ENCODE measurements at places on chromosomes 1 and 21.
A peak's percentile ranks its signal among the peaks of the same experiment; 100 is the strongest.

DNA sequence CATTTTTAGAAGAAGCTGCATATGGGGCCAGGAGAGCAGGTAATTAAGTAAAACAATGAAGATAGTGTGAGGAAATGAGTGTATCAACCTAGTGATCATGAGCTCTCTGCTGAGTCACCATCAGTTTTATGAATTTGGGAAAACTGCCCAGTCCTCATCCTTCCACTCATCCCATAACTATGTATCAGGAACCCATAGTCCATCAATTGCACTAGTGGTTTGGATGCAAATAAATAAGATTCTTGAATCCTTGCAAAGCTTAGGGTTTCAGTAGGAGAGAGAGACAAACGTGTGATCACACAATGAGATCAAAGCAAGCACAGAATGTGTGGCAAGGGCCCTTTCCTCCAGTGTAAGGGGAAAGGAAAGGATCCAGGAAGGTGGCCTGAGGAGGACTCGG is 145.6 kb downstream of the ZZZ3 start:
- no peak for DNase-seq

- no peak for DNase-seq
Measured at GRCh38 chr1:19438516-19439195, 46.7 kb downstream of the CAPZB start.

- DNase-seq: no peak
Measured at GRCh38 chr1:206658264-206658980, 23.1 kb downstream of the DYRK3 start.

DNA sequence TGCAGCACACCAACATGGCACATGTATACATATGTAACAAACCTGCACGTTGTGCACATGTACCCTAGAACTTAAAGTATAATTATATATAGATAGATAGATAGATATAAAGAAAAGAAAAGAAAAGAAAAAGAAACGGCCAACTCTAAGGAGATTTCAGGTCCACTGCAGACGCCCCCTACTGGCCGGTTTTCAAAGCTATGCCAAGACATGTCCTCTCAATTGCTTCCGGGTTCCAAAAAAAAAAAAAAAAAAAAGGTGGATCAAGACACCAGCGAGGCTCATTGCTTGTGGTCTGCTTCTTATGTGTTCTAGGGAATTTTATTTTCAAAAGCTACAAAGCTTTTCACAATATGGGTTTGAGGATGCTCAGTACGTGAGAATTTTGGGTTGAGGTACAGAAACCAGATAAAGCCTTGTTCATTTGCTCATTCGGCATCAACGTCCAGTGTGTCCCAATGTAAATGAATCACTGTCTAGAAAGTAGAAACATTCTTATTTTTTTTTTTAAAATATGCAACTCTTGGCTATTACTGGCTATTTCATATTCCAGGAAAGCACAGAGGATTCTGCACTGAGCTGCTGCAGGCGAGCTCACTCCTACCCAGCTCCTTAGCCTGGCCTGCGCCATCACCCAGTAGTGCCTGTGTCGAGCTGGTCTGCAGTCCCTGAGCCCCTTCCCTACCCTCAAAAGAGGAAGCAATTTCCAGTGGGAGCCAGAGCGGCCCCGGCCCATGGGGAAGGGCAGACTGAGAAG is 643.0 kb downstream of the KIF26B start:
- no peak for DNase-seq

DNA sequence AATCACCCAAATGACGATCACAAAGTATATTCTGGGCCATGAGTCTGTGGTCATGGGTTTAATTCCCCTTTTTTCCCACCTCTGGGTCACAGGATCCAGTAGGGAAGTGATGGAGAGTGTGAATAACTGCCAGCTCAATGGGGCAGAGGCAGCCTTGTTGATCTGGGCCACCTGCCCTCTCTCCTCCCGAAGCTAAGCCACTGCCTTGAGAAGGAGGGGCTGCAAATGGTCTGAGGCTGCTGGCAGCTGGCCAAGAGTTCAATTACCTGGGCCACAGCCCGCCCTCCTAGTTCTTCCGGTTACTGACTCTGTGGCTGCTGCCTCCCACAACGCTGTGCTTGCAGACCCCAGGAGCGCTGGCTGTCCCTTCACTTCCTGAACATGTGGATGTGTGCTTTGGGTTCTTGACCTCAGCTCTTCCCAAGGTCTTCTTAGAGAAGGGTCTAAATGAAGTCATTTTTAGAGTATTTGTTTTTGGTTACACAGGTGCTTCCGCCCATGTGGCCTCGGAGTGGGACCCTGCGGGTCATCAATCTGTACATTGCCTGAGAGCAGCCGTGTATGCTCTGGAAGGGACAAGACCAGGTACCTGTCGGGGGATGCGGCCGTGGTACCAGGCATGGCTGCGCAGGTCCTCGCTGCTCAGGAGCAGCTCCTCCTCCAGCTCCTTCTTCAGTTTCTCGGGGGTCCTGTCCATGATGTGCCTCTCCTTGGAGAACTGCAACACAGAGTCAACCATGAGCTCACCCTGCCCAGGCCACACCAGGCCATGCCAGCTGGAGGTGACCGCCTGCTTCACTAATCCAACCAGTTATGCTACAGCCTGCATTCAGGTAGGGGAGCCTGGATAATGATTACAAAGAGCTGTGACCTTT is 89.7 kb downstream of the BCAR3 start:
- DNase-seq: no peak

GRCh38 chr1:209241487-209241886 is 342.0 kb upstream of the CAMK1G start:
- DNase-seq: no peak

DNA sequence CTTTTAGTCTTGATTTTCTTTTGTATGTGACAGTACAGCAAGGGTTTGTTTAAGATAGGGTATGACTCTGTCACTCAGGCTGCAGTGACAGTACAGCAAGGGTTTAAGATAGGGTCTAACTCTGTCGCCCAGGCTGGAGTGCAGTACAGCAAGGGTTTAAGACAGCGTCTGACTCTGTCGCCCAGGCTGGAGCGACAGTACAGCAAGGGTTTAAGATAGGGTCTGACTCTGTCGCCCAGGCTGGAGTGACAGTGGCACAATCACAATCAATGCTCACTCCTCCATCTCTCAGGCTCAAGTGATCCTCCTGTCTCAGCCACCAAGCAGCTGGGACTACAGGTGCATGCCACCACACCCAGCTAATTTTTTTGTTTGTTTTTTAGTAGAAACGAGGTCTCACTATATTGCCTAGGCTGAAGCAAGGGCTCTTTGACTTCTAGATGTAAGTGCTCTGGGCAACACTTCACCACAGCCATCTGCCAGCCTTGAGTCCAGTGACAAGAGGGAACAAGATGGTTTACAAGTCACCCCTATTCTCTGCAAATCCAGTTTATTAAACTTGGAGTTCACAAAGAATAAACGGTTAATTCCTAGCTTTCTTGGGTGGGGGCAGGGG is 965 bp upstream of the SH2D5 start:
- no peak for DNase-seq

DNA sequence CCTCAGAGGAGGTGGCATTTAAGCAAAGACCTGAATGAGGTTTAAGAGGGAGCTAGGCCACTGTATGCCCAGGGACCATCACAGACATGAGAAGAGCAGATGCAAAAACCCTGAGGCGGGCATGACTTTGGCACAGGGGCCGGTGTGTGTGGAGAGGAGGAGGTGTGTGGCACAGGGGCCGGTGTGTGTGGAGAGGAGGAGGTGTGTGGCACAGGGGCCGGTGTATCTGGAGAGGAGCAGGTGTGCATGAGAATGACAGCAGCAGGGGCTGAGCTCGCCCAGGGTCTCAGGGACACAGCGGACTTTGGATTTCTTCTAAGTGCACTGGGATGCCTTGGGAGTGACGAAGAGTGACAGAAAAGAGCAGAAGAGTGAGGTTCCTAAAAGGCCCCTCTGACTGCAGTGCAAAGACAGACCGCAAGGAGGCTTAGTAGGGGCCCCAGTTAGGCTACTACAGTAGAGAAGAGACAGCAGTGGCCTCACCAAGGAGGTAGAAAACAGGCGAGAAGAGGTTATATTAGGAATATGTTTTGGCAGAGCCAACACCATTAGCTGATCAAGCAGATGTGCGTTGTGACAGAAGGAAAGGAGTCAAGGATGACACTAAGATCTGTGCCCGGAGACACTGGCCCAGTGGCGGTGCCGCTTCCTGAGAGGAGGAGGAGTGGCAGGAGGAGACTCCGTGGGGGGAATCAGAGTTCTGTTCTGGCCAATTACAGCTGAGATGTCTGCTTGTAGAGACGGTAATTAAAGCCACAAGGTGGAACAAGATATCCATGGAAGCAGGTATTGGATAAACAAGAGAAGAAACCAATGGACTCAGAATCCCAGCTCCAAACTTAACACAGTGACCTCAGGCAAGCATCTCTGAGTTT is 18.4 kb downstream of the ZBTB17 start:
- DNase-seq: no peak

DNA sequence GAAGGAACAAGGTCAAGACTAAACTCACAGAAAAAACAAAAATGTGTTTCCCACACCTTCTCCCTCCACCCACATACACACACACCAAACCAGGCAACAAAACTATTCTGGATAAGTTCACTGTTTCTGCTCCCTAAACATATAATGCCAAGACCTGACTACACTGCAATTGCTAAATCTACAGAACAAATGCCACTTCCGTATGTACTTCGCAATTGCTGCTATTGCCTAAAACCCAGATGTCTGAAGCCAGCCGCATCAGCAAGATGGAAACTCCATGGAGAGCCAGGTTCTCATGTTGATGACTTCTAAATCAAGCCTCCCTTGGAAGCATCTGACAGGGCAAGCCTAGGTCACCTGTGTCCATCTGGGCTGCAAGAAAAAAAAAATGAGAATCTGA is 8.3 kb upstream of the AIM2 start:
- no peak for DNase-seq

DNA sequence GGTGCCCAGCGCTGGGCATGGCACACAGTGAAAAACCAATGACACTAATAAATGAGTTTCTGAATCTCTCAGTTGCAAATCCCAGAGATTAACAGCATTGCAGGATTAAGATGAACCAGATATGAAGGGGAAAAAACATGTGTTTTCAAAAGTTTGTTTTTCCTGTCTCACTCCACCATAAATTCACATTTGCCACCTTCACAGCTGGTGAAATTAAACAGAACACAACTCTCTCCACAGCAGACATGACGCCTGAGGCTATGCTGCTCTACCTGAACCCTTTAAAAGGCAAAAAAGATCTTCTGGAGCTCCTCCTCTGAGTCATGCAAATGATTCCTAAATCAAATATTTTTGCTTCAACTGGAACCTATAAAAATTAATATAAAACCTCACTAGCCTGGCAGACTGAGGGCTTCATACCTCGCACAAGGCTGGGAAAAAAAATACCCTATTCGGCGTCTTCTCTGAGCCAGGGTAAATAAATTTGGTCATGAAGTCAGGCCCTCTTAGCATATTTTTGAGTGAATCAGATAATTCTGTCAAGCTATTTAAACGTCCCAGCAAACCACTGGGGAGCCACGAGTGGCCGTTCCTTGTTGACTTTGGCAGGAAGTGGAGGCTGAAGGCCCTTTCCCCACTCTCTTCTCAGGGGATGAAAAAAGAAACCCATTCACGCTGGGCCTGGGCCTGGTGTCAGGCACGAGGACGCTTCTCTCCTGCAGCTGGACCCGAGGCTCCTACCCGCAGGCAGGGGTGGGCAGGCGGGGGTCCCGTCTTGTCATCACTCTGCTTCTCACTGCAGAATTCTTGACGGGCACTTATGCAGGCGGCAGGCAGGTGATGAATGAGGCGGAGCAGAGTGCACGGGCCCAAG is 53.0 kb downstream of the DMRTB1 start:
- no peak for DNase-seq

- no peak for DNase-seq
Measured at GRCh38 chr1:101005183-101005582, 20.4 kb downstream of the DPH5 start.

DNA sequence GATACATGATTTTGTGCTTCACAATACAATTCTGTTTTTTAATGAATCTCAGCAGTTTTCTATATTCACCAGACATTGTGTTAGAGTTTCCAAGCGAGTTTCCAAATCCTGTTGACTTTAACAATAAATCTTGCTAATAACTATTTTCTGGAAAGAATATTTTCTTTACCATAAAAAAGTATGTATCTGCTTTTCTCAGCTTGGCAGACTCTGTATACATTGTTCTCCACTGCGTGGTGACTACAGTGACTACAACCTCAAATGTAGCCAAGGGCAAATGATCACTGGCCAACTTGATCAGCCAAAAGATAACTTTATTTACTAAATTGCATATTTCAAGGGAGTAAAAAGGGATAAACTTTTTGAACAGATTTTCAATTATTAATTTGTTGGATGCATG is 325.9 kb upstream of the ADAMTS5 start:
- DNase-seq: no peak

GRCh38 chr1:35190784-35191183 is 2.2 kb downstream of the SFPQ start:
- DNase-seq: no peak

GRCh38 chr21:39313042-39313570 is 326 bp downstream of the BRWD1 start:
- peak; percentile 25 for DNase-seq

DNA sequence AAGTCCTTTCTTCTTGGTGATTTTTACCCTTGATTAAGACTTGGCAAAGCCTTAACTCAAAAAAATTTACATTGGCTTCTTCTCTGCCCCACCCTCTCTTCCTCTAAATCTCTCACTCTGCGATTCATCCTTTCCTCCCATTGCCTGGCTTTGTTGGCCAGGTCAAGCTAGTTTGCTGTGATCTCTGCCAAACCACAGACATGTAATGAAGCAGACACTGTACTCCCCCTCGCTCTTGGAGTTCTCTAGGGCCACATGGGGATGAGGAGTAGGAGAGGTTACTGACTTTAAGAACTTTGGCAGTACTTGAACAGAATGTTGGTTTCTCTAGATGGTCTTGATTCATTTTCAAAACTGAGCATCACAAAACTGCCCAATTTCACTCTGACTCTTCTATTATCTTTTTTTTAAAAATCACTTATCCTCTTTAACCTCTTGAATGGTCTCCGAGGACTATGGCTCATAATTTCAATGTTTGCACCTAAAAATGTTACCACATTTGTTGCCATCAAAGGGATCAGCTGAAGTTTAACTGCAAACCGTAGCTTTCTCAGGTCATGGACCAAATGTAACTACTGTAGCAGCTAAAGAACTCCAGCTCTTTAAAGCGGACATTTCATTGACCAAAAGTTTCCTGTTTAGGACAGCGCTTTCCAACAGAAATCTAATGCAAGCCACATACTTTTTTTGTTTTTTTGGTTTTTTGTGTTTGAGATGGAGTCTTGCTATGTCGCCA is 62.7 kb upstream of the IPO9 start:
- no peak for DNase-seq

DNA sequence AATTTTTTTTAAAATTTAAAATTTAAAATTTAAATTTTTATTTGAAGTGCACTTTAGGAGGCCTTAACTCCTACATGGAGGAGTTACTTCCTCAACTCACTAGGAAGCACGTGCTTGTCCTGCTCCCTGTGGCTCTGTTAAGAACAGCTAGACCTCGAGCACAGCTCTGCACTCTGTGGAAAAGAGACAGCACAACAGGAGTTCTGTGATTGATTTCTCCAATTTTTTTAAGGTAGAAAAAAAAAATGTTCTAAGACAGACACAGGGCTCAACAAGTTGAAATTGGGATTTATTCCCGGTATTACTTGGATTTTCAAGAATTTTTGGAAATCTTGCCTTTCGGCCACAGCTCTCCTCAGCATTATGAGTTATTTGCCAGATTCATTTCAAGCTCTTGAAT is 356.6 kb upstream of the LYPLAL1 start:
- no peak for DNase-seq
